Panc1 (cell line): ENCODE measurements at places on chromosomes 11 and 22.

- DNase-seq = no peak
Observed at GRCh38 chr11:17483505-17483904, 6.9 kb upstream of the ABCC8 start.

DNA sequence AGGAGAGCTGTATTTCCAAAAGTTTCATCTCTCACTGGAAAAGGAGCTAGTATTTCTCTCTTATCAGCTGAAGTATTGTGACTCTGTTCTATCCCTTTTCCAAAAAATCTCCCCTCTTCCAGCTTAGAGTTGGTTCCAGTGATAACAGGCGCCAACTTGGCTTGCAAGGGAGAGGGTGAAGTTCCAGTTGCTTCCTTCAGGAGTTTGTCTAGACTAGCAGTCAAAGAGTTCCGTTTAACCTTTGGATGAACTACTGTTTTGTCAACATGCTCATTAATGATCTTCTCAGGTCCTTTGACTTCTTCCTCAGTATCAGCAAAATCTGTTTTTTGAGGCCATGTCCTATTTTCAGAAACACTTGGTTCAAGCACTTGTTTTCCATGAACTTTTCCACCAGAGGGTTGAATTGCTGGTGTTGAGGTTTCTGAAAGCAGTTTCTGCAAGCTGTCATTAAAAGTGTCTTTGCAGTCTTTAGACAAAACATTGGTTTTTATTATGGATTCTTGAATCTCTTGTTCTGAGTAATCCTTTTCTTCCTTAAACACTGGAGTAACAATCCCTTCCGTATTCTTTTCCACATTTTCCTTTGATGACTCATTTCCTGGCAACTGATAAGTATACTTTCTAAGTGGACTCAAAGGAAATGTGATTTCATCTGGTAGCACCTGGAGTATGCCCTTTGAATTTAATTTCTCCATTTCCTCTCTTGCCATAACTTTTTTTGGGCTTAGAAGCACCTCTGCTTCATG is 39.7 kb upstream of the CCDC89 start:
- no peak for DNase-seq

DNA sequence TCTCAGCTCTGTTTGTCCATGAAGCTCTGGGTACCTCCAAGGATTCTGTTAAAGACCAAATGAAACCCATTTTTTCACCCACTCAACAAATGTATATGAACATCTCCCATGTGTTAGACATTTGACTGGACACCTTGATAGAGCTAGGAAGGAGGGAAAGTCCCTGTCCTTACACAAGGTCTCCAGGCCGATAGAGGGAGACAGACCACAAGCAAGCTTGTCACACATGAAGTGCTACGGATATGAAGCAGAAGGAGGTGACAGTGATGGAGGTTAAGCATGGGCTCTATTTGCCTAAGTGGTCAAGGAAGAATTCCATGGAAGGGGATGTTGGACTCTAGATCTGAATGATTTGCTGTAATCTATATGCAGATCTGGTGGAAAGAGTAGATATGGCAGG is 138.5 kb downstream of the MYO18B start:
- no peak for DNase-seq

DNA sequence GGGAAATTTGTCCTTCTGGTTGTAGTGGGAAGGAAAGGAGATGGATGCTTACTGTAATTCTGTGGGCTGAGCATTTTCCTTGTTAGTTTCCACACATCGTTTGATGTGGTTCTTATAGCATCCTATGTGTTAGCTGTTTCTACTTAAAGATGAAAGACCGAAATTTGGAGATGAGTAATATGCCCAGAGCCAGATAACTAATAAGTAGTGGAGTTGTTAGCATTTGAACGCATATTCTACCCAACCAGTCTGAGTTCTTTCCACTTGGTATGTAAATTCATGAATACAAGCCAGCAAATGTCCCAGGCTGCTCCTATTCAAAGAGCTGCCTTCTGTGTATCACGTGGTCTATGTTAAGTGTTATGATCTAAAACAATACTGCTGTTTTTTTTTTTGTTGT is 14.6 kb downstream of the SPECC1L start:
- DNase-seq = no peak

DNA sequence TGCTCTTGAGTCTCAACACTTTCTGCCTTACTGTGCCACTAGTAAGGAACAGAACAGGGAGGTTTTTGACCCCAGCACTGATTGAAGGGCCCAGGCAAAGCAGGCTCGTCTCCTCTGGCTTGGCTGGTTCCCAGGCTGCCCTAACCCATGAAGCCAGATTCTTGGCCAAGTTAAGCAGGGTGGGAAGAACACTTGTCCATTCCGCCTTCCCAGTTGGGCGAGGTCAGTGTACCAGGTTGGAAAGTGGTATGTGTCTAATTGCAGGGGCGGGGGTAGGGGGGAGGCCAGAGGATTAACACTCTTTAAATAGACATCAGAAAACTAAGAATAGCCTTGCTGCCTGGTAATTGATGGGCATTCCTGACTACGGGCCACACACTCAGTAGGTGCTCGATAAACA is 14.4 kb downstream of the TIMP3 start:
- no peak for DNase-seq
